ENCODE measurements at places on chromosomes 4 and X.

GRCh38 chr4:26385690-26386089, 64.9 kb downstream of the RBPJ start:
- no peak for DNase-seq

DNA sequence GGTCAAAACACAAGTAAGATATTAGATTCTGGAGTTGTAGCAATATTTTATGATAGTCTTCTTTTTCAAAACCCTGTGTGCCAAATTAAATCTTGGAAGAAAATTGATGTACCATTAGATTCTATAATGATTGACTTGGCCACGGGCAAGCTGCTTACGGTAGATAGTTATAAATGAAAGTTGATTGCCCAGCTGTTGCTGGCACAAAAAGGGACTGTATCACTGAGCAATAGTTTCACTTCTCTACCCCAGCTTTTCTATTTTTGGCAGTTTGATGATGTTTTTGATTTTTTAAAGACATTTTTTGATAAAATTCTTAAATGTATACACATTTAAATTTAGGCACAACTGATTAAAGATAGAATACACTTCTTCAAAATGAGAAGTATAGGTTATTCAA, 333.3 kb downstream of the TRAM1L1 start:
- DNase-seq: no peak

DNA sequence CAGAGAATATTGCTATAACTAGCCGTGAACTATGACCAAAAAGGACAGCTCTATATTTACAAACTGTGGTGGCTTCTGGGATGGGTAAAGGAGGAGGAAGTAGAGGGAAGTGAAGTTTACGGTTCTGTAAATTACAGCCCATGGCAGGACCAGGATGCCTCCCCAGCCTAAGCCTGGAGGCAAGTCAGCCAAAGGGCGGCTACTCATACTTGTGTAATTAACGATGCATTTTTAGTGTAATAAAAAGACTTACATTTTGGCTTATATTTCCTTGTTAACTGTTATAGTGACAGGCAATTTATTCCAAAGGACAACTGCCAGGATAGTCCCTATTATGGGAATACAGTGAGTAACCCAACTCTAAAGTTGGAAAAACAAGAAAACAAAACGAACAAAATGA, 139.9 kb upstream of the OTUD4 start:
- no peak for DNase-seq

GRCh38 chrX:119760026-119760877, 1.9 kb downstream of the SOWAHD start:
- DNase-seq: no peak

- DNase-seq: no peak
These were observed 84.4 kb upstream of the FAT1 start for GRCh38 chr4:186807808-186808629.

DNA sequence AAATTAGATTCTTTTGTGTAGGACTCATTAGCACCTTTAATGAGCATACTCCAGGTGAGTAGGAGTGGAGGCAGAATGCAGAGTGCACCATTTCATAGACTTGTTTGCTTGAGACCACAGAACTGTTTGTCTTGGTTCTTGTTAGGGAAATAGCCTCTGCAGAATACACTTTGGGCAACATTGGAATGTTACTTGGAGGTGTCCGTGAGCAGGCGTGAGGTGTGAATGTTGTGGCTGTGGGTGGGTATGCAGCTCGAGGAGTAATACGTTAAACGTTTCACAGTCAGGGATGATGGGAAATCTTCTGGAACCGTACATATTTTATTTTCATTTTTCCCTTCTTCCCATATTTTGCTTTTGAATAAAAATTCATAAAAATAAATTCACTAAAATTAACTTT, 31.6 kb downstream of the PAQR3 start:
- no peak for DNase-seq

- no peak for DNase-seq
These were observed 8.1 kb downstream of the PSAPL1 start for GRCh38 chr4:7426525-7427171.

GRCh38 chr4:111631215-111631999, 513.8 kb upstream of the FAM241A start:
- DNase-seq: no peak

- DNase-seq: no peak
These were observed 23.3 kb upstream of the GUCY1B1 start for GRCh38 chr4:155735496-155735895.

DNA sequence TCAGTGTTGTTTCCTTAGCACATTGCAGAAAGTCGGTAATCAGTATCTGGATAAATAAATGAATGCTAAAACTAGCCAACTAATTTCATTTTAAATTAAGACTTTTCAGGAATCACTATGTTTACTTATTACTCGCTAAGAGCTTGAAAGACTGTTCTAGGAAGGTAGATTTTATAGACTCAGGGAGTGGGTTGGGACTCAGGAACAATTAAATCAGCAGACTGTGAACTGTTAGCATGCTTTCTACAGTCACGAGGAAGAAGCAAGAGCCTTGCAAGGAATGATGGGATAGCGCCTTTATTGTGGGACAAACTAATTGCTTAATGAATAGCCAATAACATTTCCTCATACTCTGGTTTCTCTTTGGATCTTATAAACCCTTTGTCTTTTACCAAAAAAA, 183.2 kb upstream of the AADAT start:
- no peak for DNase-seq

DNA sequence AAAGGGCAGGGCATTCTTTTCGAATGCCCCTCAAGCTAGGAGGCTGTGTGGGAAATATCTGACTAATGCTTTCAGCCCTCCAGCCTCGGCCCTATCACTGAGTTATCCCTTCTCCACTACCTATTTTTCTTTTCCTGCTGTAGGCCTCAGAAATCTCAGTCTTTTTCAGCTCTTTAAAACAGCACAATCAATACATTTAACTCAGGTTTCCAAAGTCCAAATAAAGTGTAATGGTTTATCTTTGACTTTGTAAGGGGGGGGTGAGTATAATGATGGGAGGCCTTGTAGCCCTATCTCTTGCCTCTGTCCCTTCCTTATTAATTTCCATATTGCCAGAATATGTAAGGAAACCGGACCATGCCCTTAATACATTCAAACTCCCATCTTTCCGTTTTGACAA, 1.6 kb upstream of the WNK3 start:
- DNase-seq: no peak

- DNase-seq: no peak
These were observed 20.2 kb upstream of the SETD7 start for GRCh38 chr4:139576219-139576618.

- DNase-seq: no peak
These were observed 298.7 kb downstream of the C4orf33 start for GRCh38 chr4:129394635-129395034.

GRCh38 chrX:36401774-36402173, 482.2 kb downstream of the CFAP47 start:
- DNase-seq: no peak

DNA sequence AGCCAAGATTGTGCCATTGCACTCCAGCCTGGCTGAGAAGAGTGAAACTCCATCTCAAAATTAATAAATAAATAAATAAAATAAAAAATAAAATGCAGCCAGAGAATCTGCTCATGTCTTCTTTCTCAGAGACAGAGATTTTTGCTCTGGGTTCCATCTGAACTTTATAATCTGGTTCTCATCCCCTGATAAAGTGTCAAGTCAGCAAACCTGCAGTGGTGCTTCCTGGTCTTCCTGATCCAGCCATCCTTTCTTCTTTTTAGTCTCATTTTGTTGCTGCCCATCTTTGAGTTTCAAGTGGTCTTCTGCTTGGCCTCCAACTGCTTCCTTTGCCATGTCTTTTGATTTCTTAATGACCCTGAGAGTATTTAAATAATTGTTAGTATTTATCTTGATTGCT, 24.1 kb downstream of the MAP7D3 start:
- no peak for DNase-seq

GRCh38 chr4:11130195-11130970, 298.3 kb downstream of the HS3ST1 start:
- DNase-seq: no peak

- no peak for DNase-seq
These were observed 90.5 kb upstream of the ZNF827 start for GRCh38 chr4:146029147-146029546.

- no peak for DNase-seq
These were observed 6.2 kb downstream of the PLAC8 start for GRCh38 chr4:83108101-83108861.

GRCh38 chrX:21723814-21724213, 34.1 kb downstream of the SMPX start:
- no peak for DNase-seq

DNA sequence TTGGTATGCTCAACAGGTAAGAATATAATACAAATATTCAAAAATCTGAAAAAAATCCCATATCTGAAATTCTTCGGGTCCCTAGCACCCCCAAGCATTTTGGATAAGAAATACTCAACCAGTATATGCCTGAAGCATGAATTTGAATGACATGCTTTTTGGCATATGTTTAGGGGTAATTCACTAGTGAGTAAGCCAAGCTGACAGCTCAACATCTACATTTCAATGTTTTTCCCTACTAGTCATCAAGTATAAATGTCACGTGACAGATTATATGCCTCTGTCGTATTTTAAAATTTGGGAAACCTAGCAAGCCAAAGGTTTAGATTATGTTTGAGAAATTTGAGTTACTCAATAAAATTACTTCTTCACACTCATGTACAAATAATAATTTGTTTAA, 125.1 kb downstream of the FGF16 start:
- no peak for DNase-seq

- no peak for DNase-seq
These were observed 56.6 kb downstream of the FAM193A start for GRCh38 chr4:2593003-2593402.

DNA sequence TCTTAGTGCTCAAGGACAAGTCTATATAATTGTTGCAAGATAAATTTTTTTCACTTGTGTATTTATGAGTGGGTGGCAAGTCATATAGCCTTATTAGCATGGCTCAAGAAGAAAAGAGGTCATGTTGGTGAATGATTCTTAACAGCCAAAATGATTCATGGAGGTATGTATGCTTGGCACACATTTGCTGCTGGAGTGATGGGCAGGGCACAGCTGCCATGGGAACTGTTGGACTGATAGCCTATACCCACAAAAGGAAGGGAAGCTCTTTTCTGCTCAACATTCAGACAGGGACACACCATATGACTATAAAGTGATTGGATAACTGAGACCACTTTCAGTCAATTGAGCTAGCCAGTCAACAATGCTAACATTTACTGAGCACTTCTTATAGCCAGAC, 46.8 kb upstream of the PITX2 start:
- DNase-seq: no peak

GRCh38 chr4:114038762-114039387, 59.4 kb upstream of the ARSJ start:
- DNase-seq: no peak

DNA sequence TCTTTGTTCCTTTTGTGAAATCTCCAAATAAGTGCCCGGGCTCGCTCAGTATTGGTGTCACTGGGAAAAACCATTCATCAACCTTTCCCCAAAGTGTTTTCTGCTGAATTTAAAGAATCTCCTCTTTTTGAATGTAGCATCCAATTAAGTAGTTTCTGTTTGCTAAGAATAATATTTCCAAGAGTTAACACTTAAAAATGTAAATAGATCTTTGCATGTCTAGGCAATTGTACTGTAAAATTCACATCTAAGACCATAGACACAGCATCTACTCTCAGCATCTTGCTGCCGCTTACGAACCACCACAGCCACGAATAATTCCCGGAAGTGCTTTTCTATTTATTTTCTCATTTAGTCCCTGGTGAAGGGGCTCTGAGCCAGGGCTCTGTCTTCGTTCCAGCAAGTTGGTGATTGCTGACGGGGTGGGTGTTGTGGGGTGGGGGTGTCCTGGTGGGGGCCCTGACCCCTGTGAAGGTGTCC, 1.4 kb downstream of the NSG1 start:
- no peak for DNase-seq

GRCh38 chrX:127112726-127113125, 293.2 kb downstream of the PRR32 start:
- DNase-seq: no peak

GRCh38 chrX:41553688-41554087, 106.5 kb downstream of the NYX start:
- DNase-seq: no peak

- DNase-seq: no peak
These were observed 219.0 kb upstream of the EMCN start for GRCh38 chr4:100736641-100737451.

DNA sequence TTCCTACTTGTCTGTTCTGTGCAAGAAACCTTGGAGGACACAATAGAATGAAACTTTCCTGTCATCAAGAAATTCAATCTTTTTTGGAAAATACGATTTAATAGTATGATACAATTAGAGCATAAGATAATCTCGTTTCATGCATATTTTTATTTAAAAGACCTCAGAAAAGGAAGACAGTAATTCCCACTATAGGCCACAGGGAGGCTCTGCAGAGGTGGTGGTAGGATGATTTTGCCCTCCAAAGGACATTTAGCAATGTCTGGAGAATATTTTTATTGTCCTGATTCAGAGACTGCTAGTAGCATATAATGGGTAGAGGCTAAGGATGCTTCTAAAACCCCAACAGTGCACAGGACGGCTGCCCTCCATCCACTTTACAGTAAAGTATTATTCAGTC, 68.7 kb downstream of the PAK3 start:
- no peak for DNase-seq

- DNase-seq: no peak
These were observed 12.7 kb upstream of the TET2 start for GRCh38 chr4:105133976-105134375.

GRCh38 chr4:16969696-16970135, 71.3 kb upstream of the LDB2 start:
- no peak for DNase-seq

GRCh38 chrX:71579136-71579989, 1.1 kb downstream of the GCNA start:
- DNase-seq: no peak

DNA sequence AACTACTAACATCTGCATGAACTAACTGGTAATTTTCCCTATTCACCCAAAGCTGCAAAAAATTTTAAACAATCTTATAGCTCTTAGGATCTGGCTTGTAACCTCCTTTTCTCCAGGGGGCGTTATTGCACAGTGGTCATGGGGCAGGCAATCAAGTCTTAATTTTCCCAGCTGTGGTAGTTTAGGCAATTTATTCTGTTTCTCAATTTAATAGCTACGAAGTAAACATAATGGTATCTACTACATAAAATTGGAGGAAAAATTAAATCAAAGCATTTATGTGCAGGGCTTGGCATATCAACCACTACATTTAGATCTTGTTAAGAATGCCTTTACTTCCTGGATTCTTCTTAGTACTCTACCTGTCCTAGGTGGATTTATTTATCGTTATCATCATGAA, 137.4 kb upstream of the GUCY1A1 start:
- DNase-seq: no peak

GRCh38 chr4:142582340-142582739, 263.8 kb downstream of the INPP4B start:
- DNase-seq: no peak

GRCh38 chrX:20265726-20266681, 705 bp downstream of the RPS6KA3 start:
- DNase-seq: no peak
